Cerebellum (tissue), 4 donors: ENCODE measurements at places on chromosomes 1 and 21. TPM values are rescaled to one million over a fixed set of nuclear protein-coding genes. Genes with fewer than 3 reads are reported as not detected.
A peak's percentile ranks its signal among the peaks of the same experiment; 100 is the strongest.

DNA sequence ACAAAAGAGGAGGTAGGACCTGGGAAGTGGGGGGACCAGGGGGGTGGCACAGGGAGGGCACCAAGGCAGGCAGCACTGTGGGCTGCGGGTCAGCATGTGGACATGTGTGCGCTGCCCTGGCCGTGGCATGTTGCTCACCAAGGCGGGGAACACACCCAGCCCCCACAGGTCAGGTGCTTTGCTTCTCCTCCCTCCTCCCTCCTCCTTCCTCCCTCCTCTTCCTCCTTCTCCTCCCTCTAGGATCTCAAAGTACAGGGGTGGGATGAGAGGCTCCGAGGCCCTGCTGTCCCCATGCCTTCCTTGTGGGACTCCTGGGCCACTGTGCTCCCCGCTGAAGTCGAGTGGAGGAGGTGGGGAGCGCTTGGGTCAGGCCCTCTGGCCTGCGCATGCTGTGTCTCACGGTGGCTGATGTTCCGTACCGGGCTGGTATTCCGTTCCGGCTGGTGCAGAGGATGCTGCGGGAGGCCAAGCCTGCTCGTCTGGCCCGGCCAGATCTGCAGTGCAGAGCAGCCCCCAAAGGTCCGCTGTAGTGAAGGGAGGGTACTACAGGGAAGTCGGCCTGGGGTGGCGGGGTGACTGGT, 26.6 kb downstream of the SPSB1 start:
- no peak for DNase-seq

GRCh38 chr1:200423235-200423634, 13.4 kb upstream of the ZNF281 start:
- DNase-seq = no peak

- no peak for DNase-seq
Observed at GRCh38 chr21:40686526-40686925, 160.4 kb downstream of the DSCAM start.

- no peak for DNase-seq
Observed at GRCh38 chr1:112057736-112058135, 68.3 kb upstream of the KCND3 start.

LGR6 gene
- 2.9 TPM for total RNA-seq

GRCh38 chr1:219585837-219586455, 27.0 kb downstream of the ZC3H11B start:
- DNase-seq = no peak

GRCh38 chr21:38255571-38256117, 1.1 kb upstream of the KCNJ15 start:
- DNase-seq = no peak

DNA sequence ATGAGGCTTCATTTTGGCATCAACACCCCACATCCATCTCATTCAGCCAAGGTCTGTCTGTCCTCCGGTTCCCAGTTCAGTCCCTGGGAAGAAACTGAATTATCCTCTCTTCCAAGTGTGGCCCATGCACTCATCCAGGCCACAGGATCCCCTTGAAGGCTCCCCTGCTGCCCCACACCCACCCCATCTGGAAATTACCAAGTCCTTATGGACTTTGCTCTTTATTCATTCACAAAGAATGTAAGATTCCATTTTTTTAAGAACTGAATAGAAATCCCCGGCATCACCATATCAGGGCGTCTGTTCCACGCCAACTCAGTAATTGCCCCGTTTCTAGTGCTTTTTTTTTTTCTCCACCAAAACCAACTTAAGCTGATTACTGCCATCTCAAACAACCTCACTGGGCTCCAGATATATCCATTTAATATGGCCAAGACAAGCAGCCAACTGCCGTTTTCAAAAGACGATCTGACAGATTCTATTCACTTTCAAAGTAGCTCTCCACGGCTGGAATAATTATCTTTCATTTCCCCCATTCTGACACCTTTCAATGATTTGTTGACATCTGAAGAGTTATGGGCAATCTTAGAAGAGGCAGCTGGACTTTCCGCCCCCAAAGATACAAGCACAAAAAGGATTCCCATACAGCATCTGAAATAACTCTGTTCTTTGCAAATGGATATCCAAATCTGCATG, 55.9 kb downstream of the OLIG1 start:
- no peak for DNase-seq

GRCh38 chr1:228376651-228377631, 29.7 kb downstream of the TRIM11 start:
- DNase-seq = no peak

NUP210L gene
- not detected for total RNA-seq

CD34 gene
- total RNA-seq = 2.8 TPM

CFH gene
- 46.2 TPM for total RNA-seq

DNA sequence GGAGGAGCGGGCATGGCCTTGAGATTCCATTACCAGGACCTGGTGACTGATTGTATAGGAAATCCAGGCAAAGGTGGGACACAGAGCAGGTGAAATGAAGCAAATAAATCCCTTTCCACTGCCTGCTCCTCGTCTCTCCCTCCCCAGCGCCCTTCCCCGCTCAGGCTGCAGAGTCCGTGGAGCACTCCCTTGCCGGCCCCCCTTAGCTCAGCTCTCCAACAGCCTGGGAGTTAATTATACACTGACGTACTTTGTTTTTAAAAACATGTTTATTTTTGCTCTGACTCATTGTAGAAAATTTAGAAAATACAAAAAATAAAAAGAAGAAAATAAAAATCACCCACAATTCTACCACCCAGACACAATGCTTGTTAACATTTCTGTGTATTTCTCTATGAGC, 61.7 kb downstream of the LGR6 start:
- no peak for DNase-seq

- DNase-seq = peak; percentile 71
Observed at GRCh38 chr1:25527226-25527846, 16.1 kb upstream of the LDLRAP1 start.

ACOT11 gene
- 6.4 TPM for total RNA-seq

- DNase-seq = no peak
Observed at GRCh38 chr1:25356441-25356840, 18.3 kb downstream of the TMEM50A start.

FCRL6 gene
- not detected for total RNA-seq
